ENCODE measurements at places on chromosomes 7 and 10.

DNA sequence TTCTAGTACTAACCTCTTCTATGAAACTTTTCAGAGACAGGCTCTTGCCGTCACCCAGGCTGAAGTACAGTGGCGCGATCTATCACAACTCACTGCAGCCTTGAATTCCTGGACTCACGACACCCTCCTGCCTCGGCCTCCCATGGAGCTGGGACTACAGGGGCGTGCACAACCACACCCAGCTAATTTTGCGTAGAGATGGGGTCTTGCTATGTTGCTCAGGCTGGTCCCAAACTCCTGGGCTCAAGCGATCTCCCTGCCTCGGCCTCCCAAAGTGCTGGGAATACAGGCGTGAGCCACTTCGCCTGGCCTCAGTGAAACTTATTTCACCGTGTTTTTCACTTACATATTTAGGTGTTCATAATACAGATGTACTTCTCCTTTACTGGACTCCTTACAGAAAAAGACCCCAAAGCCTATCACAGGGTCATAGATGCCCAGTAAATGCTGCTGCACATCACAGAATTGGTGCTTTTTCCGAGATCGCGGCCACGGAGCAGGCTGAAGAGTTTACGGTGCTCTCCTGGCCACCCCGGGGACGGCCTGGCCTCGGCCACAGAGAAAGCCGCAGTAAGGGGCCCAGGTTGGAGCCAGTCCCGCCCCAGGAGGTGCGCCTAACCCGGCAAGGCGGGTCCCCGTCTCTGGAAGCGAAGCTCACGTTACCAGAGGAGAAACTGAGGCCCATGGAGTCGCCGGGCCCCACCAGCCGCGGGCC, 595 bp downstream of the TBL2 start:
- DNase-seq: no peak

DNA sequence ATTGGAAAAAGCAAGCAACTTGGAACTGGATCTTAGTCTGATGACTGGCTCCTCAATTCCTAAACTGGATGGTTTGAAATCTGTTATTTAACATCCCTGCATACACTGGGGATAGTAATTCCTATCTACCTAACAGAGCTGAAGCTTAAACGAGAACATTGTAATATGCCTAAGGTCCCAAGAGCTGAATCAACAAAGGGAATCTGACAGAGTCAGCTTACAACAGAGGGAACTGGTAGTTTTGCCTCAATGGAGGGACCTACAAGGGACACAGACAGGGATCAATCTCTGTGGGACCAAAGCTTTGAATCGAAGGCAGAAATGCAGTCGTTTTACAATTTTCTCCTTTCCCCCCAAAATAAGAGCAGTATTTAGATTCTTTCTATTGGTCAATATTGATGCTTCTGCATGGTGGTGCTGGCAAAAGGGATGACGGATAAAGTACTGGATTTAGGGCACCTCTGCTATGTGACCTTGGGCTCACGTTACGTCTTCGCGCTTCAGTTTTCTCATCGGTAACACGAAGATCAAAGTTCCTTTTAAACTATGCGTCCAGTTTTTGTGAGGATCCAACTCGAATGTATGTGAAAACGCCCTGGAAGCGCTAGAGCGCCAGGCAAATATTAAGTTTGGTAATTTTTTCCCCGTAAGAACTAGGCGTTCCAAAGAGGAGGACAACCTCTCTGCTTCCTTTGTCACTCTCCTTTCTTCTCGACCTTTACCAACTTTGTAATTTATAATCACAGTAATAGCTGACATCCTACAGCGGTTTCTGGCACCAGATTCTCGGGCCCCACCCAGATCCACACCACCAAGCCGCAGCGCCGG, 1.1 kb downstream of the ACTR1A start:
- no peak for DNase-seq

DNA sequence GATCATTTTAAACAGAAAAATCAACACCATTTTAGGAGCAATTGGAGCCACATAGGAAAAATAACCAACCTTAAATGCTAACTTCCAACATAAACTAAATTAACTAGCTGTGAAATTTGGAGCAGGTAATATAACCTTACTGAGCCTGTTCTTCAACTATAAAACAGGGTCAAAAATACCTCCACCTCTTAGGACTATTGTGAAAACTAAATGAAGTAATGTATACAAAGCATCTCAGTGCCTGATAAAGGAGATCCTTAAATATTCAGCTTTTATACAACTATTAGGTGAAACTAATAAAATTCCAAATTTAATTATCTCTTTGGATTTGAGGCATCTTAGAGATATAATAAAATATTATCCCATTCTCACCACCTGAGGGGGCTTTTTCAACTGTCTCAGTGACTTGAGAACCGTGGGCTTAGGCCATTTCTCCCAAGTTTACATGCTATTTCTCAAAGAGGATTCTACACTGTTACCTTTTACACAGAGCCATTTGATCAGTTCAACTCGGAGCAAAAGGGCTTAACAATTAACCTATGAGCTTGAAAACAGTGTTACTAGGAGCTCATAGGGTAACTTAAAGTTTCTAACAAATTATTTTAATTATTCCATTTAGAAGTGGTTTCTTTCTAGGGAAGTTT, 165.0 kb upstream of the ASAH2 start:
- no peak for DNase-seq

DNA sequence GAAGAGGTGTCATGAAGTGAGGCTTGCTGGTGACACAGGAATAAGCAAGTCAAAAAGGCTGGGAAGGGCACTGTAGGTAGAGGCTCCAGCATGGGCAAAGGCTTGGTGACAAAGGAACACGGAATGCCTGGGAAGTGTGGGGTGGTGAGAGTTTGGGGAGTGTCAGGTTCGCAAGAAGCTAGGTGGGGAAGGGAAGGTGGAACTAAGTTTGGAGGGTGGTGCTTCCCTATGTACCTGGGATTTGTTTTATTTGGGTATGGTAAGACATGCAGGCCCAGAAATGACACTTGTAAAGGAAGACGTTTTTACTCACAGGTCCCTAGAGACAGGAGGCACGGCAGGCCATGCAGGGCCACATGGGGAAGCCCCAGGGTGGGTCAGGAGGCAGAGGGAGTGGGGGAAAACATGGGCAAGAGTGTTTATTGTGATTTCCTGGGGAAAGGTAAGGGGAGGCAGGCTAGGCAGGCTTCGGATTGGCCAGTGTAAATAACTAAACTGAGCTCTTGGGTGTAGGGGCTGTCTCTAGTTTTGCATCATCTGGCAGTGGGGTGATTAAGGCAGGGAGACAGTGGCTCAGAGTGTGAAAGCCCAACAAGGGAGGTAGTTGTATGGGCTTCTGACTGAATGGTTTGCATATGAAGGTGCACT, 52.1 kb downstream of the SH2D4B start:
- no peak for DNase-seq

- DNase-seq: no peak
These were observed 2.0 kb downstream of the SOSTDC1 start for GRCh38 chr7:16463520-16463919.

DNA sequence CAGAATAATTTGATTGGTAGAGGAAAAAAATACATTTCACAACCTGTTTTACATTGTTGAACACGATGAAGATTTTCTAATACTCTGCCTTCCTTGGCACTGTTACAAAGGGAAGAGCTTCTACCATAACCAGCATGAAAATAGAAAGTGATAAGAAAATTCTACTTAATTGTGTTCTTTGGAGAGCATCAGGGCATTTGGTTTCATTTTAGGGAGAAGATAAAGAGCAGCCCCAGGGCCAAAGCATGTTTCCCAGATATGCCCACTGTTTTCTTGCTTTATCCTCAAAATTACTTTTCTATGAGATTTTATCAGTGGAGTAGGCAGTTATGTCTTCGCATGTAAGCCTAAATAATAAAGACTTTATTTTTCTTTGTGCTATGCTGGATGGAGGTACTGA, 9.5 kb downstream of the CHRM2 start:
- DNase-seq: no peak

GRCh38 chr7:2175091-2175490, 57.7 kb downstream of the MAD1L1 start:
- no peak for DNase-seq

DNA sequence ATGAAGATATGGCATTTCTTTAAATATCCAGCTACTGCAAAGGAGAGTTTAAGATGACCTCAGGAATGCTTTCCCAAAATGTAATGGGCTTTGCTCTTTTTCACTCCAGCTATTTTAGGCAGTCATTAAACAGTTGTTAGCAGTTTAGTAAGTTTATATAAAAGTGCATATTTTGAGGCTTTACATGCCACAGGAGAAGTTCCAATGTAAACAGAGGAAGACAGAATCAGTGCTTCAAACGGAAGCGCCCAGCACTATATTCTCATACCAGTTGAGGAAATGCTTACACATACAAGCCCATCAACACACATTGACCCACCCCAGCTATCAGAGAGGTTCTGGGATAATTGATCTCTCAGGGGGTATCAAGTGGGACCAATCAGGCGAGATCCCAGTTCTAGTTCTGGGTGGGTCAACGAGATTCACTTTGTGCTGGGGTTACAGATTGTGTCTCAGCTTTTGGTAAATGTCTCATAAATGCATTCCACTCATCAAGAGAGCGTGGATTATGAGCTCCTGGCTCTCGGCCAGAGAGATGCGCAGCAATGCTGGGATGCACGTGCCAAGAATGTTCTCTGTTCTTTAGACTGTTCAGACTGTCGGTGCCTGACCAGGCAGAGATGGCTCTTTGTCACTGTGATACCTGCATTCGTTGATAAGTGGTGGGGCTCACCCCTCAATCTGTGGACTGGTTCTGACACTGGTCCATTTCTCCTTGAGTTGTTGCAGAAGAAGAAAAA, 55.0 kb downstream of the CACNB2 start:
- no peak for DNase-seq
